ENCODE measurements at places on chromosomes 13 and 19. TPM values are rescaled to one million over a fixed set of nuclear protein-coding genes. Genes with fewer than 3 reads are reported as not detected.
A peak's percentile ranks its signal among the peaks of the same experiment; 100 is the strongest.

The KIR2DL1 gene
- total RNA-seq: not detected

- DNase-seq: no peak
Observed at GRCh38 chr13:77833331-77833863, 85.2 kb downstream of the EDNRB start.

GRCh38 chr19:9132422-9132821, 5.7 kb upstream of the OR7G3 start:
- no peak for DNase-seq

DNA sequence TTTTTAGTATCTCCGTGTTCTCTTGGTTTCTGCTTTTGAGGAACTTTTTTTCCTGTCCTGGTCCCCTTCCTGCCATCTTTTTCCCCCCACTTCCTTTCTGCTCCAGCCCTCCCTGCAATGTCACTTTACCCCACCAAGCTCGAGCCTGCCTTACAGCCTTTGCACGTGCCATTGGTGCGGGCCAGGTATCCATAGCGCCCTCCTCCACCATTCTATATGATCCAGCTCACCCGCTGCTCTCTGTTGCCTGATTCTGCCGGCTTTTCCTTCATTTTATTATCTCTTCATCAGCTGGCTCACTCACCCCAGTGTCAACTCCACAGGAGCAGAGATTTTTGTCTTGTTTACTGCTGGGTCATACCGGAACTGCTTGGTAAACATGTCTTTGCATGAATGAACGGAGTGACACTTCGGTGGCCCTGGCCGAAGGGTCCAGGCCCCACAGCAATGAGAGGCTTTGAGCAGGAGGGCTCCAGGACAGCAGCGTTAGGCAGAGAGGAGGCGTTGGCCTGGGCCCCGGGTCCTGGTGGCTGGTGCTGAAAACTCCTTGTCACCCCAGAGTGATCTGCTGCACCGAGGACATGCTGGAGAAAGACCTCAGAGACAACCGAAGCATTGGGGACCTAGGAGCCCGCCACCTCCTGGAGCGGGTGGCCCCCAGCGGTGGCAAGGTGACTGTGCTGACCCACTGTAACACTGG, 1.2 kb downstream of the MRI1 start:
- no peak for DNase-seq

The IRS2 gene
- 6.8 TPM for total RNA-seq

- no peak for DNase-seq
Observed at GRCh38 chr19:18931316-18932162, 9.5 kb downstream of the HOMER3 start.

The CBLC gene
- total RNA-seq: 65.0 TPM

The PTOV1 gene
- total RNA-seq: 23.6 TPM

GRCh38 chr19:31504221-31504620, 155.0 kb upstream of the TSHZ3 start:
- DNase-seq: no peak

- DNase-seq: peak; percentile 41
Observed at GRCh38 chr13:113951246-113951999, 22.5 kb downstream of the C13orf46 start.

The LYL1 gene
- 1.3 TPM for total RNA-seq

GRCh38 chr19:40519352-40520322, 52.8 kb downstream of the SPTBN4 start:
- peak; percentile 21 for DNase-seq

- DNase-seq: no peak
Observed at GRCh38 chr13:101612735-101613134, 160.3 kb downstream of the ITGBL1 start.

DNA sequence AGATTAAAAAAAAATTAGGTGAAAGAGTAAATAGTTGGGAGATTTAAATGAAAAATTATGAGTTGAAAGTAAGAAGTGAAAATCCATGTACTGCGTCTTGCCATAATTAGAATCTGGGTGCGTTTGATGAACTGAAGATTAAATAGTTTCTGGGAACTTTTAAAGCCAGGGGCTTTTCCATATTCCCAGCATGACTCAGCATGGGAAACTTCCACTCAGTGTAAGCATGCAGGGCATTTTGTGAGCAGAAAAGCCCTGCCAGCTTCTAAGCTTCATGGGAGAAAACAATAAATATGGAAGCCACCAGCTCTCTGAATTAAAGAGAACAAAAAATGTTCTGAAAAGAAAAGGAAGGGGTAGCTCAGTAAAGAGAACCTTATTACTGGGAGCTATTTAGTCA, 62.0 kb upstream of the EDNRB start:
- no peak for DNase-seq

DNA sequence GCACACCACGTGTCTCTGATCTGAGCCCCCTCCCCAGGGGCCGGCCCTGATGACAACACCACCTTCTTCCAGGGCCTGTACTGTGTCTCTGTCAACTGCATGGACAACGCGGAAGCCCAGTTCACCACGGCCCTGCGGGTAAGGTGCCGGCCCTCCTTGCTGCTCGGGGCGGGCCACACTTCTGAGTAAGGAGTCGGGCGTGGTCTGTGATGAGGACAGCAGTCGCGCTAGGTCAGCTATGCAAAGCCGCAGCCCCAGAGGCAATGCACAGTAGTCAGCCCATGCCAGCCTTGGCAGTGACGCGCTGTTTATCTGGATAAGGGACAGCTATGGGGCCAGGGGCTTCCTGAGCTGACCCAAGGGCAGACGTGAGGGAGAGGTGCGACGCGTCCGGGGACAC, 24.6 kb downstream of the MAU2 start:
- no peak for DNase-seq

DNA sequence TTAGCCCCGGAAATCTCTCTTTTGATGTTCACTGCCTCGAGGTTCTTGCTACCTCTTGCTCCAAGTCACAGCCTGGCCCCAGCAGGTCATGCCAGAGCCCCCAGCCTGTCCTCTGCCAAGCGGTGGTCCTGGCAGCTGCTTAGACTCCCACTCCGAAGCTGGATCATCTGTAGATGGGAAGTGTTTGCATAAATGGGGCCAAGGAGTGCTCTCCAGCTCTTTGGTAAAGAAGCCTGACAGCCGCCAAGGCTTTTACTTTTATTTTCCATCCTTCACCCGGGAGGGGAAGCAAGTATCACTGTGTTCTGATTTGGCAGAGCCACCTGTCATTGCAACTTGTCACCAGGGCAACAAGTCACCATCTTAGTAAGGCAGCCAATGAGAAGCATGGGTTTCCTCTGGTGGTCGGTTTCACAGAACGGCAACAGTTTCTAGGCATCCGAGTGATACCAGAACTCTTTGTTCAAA, 10.6 kb upstream of the RETN start:
- DNase-seq: no peak

DNA sequence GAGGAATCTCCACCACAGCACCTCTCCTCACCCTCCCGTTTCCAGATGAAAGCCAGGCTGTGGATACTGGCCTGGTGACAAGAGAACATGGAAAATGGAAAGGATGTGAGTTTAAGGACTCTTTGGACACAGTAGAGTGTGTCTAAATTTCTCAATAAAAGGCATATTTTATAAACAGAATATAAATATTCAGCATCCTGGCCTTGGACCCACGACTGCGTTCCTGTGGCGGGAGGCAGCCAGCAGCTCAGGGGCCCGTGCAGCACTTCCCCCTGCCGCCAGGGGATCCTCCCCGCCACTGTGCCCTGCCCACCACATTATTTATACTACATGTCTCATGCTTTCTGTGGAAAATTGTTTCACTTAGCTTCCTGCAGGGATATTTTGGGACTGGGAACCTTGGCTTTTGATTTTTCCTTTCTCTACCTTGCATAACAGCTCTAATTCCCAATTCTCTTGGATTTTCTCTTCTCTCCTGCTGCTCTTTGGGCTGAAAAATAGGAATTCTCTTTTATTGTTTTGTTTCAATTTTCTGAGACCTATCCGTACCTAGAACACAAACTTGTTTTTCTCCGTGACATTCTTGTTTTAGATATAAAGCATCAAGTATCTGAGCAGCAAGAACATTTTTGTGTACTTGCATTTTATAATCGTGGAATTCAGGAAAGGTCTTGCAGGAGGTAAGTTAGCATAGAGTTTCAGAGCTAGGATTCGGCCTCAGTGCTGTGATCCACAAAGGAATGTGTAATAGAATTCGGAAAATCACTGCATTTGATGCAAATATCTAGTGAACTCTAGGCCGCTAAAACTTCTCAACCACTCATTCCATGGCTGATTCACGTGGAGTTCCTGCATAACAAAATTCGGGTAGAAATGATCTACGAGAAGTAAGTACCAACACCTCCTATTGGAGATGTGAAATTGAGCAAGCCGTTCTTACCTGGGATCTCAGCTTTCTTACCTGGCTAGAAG, 107.7 kb upstream of the SPATA13 start:
- no peak for DNase-seq

The MCEMP1 gene
- not detected for total RNA-seq

DNA sequence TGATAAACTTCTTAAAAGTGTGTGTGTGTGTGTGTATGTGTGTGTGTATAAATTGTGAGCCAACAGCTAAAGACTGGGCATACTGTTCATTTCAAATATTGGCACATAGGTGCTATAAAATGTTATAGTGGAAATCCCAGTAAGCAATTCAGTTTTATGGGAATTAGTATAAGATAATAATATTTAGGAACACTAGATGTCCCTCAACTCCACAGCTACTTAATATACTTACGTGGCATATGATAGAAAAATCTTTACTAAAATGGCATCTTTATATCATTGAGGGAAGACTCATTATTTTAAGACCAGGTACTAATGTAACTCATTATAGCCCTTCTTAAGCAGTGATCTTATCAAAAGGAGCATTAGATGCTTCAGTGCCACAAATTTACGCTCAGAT, 266.2 kb downstream of the MAB21L1 start:
- peak; percentile 32 for DNase-seq

The SLC15A1 gene
- 0.77 TPM for total RNA-seq

DNA sequence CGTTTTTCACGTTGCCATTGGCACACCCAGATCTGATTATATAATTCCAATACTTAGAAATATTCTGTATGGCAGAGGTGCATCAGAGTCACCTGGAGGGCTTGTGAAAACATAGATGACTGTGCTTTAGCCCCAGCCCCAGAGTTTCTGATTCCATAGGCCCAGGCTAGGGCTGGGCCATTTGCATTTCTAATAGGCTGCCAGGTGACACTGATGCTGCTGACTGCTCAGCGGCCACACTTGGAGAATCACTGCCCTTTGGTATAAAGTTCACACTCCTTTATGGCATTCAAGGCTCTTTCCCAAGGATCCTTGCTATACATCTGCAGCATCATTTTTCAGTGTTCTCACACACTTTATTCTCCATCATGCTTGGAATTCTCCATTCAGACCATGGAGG, 137.1 kb downstream of the AKAP11 start:
- no peak for DNase-seq

DNA sequence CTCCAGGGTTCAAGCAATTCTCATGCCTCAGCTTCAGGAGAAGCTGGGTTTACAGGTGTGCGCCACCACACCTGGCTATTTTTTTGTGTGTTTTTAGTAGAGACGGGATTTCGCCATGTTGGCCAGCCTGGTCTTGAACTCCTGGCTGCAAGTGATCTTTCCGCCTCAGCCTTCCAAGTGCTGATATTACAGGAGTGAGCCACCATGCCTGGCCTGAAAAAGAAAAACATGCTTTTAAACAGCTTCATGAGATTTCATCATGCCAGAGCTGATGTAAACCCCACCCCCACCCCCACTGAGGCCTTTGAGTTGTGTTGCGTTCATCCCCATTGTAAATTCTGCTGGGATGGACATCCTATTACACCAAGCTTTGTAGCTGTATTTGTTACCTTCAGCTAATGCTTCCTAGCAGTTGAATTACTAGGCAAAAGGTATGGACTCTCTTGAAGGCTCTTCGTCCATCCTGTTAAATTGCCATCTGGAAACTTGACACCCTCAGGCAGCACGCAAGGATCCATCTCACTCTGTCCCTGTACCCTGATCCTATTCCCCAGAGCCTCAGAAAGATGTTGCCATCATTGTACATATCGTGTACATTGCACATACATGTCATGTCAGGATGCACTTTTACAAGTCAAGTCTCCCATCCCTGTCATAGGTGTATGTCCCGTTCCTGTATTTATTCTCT, 47.3 kb downstream of the NFIX start:
- no peak for DNase-seq

DNA sequence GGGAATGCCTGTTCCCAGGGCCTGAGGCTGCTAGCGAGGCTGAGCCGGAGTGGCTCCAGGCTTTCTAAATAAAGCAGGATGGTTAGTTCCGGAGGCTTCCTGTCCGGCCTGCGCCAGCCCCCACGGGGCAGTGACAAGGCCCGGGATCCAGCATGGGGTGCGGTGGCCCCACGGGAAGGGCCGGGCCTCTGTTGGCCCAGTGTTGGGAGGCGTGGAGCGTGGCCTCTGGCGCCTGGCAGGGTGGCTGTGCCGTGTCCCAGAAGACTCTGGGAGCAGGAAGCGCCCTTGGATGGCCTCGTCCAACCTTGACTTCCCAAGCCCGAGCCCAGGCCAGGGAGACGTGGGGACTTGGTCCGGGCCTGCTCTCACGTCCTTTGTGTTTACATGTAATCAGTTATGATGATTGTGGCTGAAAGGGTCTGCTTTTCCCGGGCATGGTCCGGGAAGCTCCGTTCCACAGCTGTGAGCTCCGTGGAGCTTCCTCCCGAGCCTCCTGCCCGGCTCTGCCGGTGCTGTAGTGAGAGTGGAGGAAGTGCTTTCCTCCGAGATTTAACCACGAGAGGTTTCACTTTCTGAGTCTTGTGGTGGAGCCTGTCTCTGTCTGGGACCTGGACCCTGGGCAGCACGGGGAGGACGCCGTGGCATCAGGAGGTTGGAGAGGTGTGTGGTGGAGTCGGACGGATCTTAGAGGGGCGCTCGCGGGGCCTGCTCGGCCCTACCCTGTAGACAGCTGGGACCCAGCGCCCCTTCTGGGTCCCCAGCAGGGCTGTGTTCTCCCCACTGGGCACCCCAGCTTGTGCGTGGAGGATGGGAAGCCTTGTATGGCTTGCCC, 4.6 kb downstream of the GNA11 start:
- DNase-seq: no peak

The EBI3 gene
- total RNA-seq: not detected

- no peak for DNase-seq
Observed at GRCh38 chr19:15759962-15760565, 22.3 kb downstream of the OR10H3 start.

DNA sequence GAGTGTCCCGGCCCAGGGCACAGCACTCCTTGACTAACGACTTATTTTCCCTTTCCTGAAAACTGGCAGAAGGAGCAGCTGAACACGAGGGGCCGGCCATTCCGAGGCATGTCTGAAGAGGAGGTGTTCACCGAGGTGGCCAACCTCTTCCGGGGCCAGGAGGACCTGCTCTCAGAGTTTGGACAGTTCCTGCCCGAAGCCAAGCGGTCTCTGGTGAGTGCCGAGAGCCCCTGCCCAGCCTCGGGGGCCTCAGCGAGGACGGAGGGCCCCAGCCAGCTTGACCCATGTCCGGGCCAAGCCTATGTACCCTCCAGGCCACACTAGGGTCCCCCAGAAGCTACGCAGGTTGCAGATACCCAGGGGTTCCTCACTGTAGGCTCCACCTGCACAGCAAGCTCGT, 17.7 kb downstream of the SIN3B start:
- no peak for DNase-seq

The LAIR1 gene
- total RNA-seq: not detected

DNA sequence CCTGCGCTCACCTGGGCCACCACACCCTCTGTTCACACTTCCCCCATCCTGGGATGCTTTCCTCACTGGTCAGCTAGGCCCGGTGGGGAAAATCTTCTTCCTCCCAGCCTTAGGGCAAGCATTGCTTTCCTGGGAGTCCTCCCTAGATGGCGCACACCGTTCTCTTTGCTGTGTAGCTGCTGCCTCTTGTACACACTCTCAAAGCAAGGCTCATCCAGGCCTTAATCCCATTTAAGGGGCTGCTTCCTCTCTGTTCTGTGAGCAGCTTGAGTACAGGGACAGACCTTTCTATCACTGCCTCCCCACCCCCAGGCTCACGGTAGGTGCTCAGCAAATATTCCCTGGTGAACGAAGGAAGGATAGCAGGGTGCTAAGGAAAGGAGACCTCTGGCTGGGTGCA, 11.1 kb downstream of the SLC7A10 start:
- DNase-seq: peak; percentile 10
